ENCODE measurements at places on chromosomes 5 and 9.
A peak's percentile ranks its signal among the peaks of the same experiment; 100 is the strongest.

DNA sequence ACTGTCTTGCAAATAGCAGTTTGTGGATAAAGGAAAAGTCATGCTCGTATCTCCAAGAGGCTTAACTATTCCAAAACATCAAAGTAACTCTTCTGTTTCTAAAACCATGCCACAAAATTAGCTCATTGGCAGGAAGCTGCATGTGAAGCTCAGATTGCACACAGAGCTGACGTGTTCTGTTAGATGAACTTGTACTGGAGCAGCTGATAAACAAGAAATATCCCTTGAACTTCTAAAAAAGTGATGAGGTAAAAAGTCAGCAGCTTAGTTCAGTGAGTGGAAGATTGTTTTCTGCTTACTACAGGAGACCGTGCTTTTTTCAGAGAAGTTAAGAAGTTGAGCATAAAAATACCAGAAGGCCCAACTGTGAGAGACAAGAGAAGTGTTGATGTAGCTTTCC lies 113.2 kb downstream of the SLC12A2 start:
- no peak for DNase-seq

DNA sequence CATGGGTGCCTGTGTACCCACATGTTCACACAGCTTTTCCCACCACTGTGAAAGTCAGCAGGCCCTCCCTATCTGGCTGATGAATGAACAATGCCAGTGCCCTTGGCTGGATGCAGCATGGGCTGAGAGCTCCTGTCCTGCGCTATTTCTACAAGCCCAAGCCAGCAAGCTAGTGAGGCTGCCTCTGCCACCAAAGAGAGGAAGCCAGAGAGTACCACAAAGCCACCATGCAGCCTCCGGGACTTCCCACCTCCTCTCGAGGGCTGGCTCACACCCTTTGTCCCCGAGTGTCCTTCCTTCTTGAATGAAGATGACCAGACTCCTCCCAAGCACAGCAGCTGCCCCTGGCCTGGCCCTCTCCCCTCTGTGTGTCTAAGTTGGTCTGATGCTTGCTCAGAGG lies 76.5 kb downstream of the SH3PXD2B start:
- no peak for DNase-seq

DNA sequence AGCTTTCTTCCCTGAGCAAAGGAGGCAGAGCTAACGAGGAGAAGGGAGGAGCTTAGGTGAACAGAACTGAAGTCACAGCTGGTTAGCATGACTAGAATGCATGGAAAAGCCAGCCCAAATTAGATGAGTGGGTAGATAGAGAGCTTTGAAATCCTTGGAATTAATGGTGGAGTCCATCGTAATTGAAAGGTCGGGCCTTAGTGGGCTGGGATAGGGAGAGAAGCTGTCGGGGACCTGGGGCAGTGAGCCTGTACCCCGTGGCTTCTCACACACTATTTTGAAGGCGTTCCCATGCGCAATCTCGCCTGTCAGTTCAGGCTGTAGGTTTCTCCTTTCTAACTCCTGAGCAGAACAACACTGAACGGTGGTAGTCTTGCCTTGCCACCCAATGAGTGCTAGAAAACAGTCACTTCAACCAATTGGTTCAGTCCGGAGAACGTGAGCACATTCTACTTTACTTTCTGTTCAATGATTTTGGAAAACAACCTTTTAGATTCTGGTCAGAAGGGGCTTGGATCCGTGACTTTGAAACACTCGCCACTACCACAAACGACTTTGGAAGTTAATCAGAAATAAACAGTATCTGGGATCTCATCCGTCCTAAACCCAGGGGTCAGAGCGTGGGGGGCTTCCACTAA lies 655 bp upstream of the RAI14 start:
- peak; percentile 85 for DNase-seq

GRCh38 chr5:160685219-160685618 lies 166.8 kb downstream of the ATP10B start:
- DNase-seq: no peak

DNA sequence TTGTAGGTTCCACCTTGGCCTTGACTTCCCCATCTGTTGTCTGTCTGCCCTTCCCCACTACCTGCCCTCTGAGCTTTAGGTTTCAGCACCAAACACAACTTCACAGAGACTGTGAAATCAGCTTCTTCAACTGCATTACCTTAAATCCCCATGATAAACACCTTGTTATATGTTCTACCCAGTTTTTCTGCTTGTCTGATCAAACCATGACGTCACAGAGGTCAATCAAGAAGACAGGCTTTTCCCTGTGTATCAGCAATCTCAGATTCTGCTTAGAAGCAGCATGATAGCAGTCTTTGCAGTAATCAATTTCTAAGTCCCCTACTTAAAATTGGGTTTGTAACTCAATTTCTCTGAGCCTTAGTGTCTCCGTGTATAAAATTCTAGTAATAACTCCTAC lies 175.0 kb downstream of the PLK2 start:
- DNase-seq: no peak

DNA sequence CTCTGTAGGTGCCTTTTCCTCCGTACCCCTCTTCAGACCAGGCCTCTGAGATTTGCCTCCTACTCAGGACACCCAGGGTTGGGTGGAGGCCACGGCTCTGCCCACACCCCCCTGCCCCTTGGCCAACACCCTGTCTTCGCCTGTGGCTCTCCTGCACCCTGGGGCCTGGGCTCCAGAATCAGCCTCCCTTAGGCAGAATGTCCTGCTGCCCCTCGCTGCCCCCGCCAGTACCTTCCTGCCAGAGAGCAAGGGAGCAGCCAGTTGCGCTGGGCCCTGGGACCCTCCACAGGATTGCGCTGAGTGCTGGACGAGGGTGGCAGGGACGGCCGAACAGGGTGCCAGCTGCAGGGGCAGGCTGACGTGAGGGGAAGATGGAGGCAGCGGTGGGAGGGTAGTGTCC lies 53.5 kb downstream of the COL5A1 start:
- DNase-seq: no peak

- no peak for DNase-seq
Observed at GRCh38 chr5:1722877-1723276, 76.8 kb downstream of the MRPL36 start.
